ENCODE measurements at places on chromosomes 4 and X.

- DNase-seq, result no peak
Observed at GRCh38 chr4:11287055-11287454, 141.6 kb downstream of the HS3ST1 start.

DNA sequence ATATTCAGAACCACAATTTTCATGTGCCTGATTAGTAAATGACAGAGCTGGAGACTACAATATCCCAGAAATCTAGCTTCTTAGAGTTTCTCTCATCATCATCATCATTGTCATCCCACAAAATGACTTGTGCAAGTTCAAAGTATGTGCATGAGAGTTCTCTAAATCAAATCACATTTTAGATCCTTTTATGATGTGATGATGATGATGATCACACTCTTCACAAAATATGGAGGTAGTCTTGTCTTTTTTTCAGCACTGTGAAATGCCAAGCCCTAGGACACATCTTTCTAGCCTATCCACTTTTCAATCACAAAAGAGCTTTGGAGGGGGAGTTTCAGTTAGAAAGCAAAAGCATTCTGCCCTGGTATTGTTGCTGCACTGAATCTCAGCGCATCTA lies 7.4 kb downstream of the MBNL3 start:
- DNase-seq, result no peak

- no peak for DNase-seq
Observed at GRCh38 chr4:177246641-177247584, 62.8 kb upstream of the NEIL3 start.

GRCh38 chr4:17780501-17781299 lies 721 bp downstream of the FAM184B start:
- DNase-seq, result no peak

DNA sequence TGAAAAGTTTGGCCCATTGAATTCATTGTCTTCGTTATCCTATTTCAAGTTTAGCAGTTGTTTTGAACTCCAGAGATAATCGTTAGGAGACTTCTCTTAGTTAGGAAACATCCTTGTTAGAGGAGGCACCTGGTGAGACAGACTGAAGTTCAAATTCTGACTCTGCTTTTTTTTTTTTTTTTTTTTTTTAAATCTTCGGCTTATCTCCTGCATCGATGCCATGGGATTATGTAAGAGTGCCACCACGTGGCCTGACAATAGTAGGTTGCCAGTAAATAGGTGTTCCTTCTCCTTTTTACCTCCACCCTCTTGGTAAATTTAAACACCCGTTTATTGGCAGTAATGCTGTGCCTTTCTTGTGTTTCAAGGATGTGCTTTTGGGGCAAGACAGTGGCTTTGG lies 149.3 kb downstream of the SOWAHB start:
- DNase-seq, result no peak

DNA sequence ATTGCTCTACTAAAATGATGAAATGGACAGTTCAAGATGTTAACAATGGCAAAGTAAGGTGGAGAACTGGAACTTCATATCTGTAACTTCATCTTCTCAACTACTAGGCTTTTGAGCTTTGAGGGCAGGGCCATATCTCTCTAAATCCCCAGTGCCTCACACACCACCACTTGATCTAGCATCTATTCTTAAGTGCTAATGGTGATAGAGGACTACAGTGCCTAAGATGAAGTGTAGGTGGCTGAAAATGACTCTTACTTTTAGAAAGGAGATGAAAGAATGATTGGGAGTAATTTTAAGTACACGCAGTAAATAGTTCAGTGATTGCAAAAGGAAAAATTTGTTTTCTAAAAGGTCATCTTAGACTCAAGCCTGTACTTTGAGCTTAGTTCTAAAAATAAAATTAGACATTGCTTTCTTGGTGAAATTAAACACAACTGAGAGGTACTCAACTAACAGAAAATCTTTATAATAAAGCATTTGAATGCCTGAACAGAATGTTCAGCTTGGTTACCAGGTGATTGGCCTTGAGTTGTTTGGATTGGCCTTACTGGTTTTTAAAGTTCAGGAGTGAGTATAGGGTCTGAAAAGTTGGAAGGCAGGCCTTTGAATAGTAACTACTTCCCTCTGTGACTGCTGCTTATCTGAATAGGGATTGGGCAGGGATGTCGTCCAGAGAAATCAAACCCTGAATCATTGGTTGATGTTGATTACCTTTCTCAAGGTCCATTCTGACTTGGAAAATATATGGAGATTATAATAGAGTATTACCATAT lies 45.4 kb downstream of the DIAPH2 start:
- DNase-seq, result no peak

DNA sequence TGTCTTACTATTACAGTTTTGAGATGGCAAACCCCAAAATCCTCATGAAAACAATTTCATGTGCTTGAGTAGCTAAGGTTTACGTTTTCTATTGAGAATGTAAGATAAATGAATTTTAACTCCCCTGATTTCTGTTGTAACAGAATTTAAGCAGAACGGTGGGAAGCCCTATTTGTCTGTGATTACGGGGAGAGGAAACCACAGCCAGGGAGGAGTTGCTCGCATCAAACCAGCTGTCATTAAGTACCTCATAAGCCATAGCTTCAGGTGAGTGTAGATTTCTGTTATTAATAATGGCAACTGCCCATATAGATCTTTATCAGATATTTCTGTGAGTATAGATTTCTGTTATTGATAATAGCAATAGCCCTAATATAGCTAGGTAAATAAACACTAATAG lies 44.2 kb upstream of the RHOH start:
- DNase-seq, result peak; percentile 25

DNA sequence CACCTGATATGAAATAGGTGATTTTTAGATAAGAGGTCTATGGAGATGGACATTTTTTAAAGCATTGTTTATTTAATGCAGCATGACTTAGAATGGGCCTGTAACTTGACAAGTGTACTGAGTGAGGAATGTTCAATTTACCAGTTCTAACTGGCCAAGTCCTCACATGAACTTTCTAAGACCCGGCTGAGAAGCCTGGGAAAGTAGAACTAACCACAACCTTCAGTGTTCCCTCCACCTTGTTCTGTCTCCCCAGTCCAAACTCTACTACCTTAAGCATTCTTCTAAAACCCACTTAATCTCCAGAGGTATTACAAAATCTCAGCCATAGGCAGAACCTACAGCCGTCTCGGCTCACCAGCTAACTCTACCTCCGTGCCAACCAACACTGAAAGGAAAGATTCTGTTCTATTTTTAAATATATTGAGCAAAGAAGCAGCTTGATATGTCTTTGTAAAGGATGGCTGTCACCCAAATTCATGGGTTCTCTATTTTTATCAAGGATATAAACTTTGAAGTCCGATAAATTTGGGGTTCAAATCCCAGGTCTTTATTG lies 6.8 kb downstream of the PPARGC1A start:
- no peak for DNase-seq

DNA sequence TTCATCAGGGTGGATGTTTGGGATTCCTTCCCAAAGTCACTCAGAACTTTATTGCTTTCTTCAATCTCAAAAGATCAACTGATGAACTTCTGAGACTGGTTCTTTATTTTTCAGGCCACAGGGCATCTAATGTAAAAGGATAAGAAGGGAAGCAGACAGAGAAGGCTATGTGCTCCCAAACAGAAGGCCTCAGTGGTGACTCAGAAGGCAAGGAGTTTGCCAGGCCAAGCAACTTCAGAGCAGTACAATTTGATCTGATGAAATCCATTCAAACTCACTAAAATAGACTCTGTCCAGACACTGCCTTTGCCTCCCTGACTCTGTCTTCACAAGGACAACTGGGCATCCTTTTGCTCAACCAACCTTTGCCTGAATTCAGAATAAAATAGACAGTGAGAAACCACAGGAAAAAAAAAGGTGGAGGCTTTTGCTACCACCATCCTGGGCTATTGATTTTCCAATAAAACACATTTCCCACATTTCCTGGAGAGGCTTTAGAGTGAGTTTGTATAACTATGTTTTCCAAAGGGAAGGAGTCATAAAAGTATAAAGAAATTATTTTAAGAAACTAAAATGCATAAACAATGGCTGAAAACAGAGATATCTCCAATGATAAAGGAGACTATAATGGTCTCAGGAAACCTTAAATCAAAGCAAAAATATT lies 55.2 kb downstream of the ARHGEF6 start:
- DNase-seq, result no peak

- DNase-seq, result no peak
Observed at GRCh38 chr4:52019936-52020657, at the start of gene LRRC66. Gene LRRC66 (minus strand): TSS chr4:52020363. CDS start chr4:52017613, 2,750 bp downstream.

- peak; percentile 37 for DNase-seq
Observed at GRCh38 chrX:19799319-19800182, 87.8 kb downstream of the SH3KBP1 start.

- DNase-seq, result no peak
Observed at GRCh38 chrX:6810776-6811175, 275.9 kb upstream of the VCX3A start.

GRCh38 chr4:48028696-48029095 lies 12.1 kb downstream of the NIPAL1 start:
- no peak for DNase-seq

- no peak for DNase-seq
Observed at GRCh38 chr4:113153529-113154101, 104.2 kb downstream of the ANK2 start.

- no peak for DNase-seq
Observed at GRCh38 chr4:124118061-124118460, 594.5 kb downstream of the ANKRD50 start.

DNA sequence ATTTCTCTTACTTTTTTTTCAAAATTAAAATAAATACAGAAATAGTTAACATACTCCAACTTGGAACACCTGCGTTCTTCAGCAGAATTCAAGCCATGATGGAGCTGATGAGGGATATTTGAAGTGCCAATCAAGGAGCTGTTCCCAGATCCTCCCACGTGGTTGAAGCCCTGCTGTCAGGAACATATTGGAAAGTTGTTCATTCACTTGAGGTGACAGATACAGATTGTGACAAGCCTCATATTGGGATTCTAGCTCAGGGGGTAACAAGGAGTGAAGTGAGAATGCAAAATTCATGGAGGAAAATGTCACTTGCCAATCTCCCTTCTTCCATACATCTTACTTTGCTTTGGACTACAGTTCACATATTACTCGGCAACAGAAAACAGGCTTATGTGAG lies 2670.8 kb downstream of the PCDH7 start:
- no peak for DNase-seq

DNA sequence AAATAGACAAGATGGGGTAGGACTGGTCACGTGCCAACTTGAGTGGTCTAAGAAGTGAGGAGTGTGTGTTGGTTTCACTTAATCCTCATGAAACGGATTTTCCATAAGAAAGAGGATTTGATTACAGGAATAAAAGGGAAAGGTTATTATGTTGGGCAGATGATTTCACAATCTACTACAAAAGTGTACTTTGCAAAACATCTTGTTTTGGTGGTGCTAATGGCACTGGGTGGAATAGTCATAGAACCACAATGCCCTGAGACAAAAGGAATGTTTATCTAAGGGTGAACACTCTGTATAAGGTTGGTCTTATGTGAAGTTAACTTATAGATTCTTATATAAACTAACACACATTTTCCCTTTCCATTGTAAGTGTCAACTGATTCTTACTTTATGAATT lies 45.6 kb downstream of the GLUD2 start:
- no peak for DNase-seq

- no peak for DNase-seq
Observed at GRCh38 chr4:125762537-125762936, 447.8 kb downstream of the FAT4 start.

DNA sequence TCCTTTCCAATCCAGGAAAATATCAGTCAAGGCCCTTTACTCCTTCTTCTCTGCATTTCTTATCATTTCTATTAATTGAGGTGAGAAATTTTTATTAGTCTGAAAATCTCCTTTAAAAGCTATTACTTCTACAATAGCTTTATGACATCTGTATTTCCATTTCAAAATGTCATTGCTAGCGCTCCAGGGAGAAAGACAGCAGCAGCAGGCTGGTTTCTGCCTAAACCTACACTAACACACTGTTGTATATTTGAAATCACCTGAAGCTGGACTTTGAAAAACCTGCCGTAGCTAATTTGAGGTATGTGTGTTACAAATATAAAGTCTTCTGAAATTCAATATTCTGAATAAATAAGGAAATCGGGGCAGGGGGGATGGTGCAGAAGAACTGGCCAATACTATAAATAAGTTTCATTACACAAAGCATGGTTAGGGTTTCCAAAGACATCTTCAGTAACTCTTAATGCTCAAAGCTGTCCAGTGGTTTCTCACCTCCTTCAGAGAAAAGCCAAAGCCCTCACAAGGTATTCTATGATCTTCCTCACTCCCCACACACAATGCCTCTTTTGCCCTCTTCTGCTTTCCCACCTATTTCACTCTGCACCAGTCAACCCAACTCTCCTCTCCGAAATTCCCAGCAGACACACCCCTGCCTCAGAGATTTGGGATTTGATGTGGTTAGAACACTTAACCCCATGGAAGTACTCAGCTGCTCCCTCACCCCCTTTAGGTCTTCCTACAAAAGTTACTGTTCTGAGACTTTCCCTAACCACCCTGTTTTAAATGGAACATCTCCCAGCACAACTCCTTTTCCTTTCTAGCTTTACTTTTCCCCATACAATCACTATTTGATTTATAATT lies 122.7 kb downstream of the PPP3CA start:
- no peak for DNase-seq

- DNase-seq, result no peak
Observed at GRCh38 chrX:52363247-52363883, 5.5 kb upstream of the XAGE2 start.

DNA sequence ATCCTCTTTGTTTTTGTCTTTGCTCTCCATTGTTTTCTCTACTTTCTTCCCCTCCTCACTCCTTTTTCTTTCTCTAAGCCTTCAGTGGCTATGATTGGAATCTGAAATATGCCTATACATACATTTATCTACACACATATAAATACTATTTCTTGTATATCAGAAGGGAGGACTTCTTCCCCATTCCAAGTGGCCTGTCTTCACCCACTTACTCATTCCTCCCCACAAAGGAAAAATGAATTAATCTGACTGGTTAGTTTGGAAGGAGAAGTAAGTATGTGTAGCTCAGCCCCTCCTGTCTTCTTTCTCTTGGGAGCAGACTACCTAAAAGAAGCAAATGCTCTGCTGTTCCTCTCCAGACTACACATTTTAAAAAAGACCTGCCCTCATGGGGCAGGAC lies 17.7 kb downstream of the GUCY2F start:
- DNase-seq, result no peak

DNA sequence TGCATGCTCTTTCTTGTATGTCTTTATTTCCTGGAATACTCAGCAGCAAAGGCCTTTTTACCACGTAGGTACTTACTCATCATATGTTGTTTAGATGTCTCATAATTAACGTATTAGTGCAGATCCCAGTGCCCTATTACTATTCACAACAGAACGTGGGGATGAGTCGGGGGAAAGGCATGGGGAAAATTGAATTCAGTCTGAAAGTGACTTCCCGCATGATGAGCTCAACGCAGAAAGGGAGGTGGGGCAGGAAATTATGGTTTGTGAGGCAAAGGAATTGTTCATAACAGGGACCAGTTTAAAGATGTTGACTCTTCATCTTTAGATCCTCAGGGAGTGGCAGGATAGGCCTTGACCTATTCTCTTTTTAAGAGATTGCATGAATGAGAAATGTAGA lies 2.0 kb upstream of the TMPRSS11D start:
- no peak for DNase-seq

- DNase-seq, result no peak
Observed at GRCh38 chr4:123976285-123976684, 579.7 kb downstream of the SPRY1 start.
